ENCODE measurements at places on chromosomes 16 and 17.

DNA sequence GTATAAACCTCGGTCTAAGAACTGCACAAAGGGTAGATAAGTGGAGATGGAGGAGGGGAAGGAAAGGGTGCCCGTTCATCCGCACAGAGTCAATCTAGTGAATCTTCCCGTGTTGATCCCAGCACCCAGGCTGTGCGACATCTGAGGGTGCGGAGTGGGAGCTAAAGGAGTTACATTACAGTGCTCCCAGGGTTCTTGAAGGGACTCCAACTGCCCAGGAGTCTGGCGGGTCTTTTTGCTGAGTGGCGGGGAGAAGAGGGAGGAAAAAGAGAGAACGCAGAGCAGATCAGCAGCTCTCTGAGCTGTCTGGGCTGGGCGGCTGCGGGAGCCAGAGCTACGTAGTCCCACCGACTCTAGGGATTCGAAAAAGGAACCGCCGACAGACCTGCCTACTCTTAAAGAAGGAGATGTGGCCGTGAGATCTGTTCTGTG, 1.6 kb upstream of the CA10 start:
- DNase-seq: no peak

DNA sequence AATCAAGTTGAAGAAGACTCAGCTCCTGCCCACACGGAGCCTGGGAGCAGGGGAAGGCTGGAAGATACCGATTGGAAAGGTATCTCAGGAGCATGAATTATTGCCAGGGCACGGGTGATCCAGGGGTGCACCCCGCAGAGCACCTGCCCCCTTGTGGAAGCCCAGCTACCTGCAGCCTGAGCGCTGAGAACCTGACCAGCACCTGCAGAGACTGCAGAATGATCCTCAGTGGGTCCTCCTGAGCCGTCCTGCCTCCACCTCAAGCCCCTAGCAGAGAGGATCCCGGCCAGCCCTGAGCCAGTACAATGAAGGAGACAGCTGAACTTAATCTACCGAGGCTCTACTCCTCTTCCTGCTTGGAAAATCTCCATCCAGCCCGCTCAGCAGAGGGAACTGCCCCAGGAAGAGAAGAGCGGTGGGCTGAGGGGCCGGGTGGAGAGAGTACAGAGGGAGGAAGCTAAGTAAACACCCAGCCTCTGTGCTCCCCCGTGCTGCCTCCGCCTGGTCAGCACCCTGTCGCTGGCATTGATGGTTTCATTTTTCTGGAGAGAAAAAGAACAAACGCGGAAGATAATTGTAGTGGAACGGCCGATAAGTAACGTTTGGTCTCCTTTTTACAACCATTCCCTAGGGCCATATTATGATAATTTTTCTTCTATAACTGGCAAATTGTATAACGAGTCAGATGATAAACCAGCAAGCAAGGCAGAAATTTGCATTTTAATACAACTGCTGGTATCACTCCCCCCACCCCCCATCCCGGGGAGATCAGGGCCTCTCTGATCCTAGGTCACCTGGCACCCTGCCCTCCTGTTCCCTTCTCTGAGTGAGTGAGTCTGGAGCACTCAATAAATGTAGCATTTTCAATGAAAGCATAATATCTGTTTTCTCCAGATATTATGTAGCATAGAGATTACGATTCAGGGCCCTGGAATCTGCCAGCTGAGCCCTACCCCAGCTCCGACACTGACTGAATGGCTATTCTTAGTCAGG, 204.5 kb upstream of the RPL38 start:
- DNase-seq: peak; percentile 59

DNA sequence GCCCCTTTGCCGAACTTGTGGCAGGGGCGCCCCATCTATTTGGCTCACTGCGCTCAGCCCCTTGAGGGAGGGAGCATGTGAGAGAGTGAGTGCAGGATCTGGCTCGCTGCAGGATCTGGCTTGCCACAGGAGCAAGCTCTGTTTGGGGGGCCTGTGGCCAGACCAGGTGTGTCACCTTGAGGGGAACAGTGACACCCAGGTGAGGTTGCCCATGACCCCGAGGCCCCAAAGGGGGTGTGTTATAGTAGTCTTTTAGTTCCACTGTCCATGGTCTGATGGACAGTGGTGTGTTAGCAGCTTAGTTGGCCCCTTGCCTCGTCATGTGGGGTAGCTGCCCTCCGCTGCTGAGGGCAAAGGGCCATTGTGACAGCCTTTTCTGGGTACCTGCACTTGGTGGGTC, 41.6 kb downstream of the CCDC42 start:
- no peak for DNase-seq

GRCh38 chr17:68778726-68779125, 176.5 kb downstream of the ABCA8 start:
- DNase-seq: no peak

GRCh38 chr16:16988963-16989362, 481.8 kb downstream of the XYLT1 start:
- DNase-seq: no peak

DNA sequence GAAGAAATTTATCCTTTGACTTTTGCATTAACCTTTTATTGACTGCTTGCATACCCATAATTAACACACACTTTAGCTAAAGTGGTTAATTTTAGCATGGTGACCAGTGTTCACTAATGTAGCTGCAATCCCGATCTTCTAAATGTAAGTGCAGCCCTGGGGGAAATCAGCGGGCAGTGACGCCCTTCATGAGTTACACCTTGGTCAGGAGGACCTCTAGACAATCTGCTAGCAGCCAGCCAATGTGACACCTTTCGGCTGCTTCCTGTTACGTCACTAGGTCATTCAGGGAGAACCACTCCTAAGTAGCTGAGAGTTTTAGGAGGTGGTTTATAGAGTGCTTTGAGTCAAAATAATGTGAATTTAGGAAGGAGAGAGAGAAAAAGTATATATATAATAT, 180.5 kb downstream of the IRX3 start:
- no peak for DNase-seq

DNA sequence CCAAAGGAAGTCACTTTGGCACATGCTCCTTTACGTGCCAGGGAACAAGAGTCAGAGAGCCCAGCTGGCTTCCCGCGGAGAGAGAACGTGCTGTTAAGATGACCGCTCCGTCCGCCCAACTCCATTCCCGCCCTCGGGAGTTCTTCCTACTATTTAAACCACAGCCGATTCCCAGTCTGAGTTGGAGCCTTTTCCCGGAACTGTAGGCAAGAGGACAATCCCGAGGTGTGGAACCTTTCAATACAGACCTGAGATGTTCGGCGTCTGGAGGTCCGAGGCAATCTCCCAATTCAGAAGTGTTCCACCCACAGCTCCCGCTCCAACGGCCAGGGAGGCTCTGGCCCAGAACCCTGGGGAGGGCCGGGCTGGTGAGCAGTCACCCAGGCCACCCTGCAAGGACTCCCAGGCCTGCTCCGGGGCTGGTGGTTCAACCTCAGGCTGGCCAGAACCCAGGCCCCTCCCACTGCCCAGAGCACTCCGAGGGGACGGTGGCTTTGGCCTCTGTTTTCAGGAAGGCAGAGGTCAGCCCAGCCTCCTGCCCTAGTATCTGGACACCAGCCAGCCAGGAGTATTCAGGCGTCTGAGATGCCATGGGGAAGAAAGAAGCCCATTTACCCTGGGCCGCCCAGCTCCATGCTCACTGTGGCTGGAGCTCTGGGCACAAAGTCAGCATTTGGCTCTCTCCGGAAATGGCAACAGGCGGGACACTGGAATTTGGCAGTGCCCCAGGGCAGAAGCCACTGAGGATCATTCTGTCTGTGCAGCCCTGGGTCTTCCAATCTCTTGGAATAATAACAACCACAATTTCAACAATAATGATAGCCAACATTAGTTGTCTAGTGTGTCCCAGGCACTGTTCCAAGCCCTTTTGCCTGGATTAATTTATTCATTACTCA, 21.4 kb downstream of the EMP2 start:
- no peak for DNase-seq

GRCh38 chr17:15490634-15491261, 23.3 kb upstream of the CDRT4 start:
- DNase-seq: no peak

GRCh38 chr17:55632236-55632635, 90.4 kb downstream of the TMEM100 start:
- no peak for DNase-seq

- DNase-seq: no peak
Measured at GRCh38 chr16:81410643-81411293, 33.8 kb upstream of the CMIP start.

DNA sequence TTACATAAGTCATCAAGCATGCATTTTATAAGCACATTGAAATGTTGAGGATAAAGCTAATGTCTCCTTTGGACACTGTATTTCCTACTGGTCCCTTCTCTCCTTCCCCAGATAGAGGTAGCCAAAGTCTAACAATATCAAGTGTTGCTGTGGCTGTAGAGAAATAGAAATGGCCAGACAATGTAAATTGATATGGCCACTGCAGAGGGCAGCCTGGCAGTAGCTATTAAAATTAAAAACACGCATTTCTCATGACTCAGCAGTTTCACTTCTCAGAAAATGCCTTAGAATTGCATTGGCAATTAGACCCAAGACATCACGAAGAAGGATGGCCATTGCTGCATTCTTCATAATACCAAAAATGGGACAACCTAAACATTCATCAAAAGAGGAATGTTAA, 46.8 kb upstream of the MRTFB start:
- no peak for DNase-seq

- no peak for DNase-seq
Measured at GRCh38 chr16:68022278-68022727, 729 bp downstream of the DDX28 start.

GRCh38 chr17:79657036-79657435, 46.2 kb upstream of the RBFOX3 start:
- no peak for DNase-seq

DNA sequence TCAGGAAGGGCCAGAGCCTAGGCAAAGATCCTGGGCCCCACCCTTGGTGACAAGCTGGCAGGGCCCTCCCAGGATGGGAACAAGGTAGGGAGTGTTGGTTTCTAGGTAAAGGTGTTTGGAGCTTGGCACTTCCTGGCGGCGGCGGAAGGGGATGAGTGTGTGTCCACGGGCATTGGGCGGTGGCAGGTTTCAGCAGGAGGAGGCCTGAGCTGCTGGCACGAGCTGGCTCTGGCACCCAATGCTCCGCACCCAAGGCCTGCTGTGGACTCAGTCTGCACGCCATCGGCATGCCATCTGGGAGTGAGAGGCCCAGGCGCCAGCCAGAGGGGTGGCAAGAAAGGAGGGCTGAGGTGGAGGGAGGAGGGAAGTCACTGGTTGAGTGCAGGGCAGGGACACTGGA, 46.9 kb upstream of the TAC4 start:
- no peak for DNase-seq

DNA sequence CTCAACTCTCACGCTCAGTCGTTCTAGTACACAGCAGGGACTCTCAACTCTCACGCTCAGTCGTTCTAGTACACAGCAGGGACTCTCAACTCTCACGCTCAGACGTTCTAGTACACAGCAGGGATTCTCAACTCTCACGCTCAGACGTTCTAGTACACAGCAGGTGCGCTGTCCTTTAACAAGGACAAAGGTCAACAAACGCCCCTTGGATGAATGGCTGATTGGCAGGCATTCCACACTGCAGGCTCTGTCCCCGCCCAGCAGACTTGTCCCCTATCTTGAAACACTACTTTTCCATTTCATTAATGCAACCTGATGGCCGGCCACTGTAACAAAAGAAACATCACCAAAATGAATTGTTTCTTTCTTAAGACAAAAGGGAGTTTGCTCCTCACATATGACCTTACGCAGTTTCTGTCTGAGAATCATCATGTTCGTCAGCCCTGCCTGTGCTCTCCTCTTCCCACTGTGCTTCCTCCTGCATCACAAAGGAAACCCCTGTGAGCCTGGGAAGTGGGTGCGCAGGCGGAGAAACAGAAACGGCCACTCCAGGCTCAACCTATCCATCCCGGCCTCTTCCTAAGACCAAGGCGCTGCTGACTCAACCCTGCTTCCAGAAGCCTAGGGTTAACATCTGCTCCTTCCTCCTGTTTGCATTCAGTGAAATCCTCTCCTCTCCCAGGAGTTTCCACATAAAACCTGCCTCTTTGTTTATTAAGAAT, 59.8 kb downstream of the ANKRD11 start:
- no peak for DNase-seq

GRCh38 chr16:4239020-4239419, 2.9 kb downstream of the SRL start:
- DNase-seq: no peak

DNA sequence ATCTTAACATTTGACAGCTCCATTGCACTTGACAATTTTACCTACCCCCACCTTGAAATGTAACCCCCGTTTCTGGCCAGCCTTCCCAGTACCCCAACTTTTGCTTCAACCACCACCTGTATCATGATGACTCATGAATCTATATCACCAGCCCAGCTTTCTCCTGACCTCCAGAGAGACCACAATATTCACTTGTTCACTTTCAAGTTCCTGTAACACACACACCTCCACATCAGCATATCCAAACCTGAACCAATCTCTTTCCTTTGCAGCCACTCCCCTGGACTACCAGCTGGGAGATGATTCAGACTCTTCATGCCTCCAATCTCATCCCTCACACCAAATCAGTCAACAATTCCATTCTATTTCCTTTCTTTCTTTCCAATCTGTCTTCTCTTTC, 8.0 kb downstream of the SMG6 start:
- DNase-seq: no peak

- DNase-seq: no peak
Measured at GRCh38 chr17:3808701-3809100, 7.7 kb upstream of the ITGAE start.

DNA sequence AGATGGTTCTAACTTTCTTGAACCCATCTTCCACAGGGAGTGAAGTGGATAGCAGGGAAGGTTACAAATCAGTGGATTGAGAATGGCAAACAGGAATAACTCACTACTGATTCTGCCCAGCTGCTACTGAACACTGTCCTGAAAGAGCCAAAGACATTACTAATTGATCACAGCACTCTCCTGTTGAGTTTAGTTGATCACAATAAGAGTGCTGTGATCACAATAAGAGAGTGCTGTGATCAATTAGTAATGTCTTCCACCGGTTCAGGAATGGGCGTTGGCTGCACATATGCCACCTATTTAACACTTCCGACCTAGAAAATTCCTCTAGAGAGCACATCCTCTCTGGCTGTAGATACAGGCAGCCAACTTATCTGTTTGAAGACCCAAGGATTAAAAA, 11.4 kb downstream of the CFAP97D1 start:
- DNase-seq: no peak

- DNase-seq: no peak
Measured at GRCh38 chr17:27993723-27994310, 48.7 kb upstream of the NLK start.

- no peak for DNase-seq
Measured at GRCh38 chr16:25311950-25312349, 54.3 kb upstream of the ZKSCAN2 start.

- no peak for DNase-seq
Measured at GRCh38 chr17:1058423-1059130, 61.6 kb downstream of the TIMM22 start.

DNA sequence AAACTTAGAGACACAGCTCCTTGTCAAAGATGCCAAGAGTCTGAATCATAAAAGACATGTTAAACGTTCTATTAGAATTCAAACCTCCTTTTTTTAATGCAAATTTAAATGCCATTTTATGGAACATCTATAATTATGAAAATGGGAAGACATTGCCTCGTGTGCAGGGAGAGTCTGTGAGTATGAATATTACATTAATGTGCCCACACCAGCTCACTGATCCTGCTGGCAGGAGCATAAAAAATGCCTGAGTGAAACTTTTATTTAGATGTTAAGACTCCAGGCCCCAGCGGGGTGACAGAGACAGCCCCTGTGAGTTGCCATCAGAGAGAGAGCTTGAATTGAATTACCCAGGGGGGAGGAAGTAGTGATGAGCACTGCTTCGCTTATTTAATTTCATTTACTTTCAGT, 84.8 kb downstream of the SNX11 start:
- no peak for DNase-seq

GRCh38 chr17:27207073-27207513, 86.8 kb upstream of the WSB1 start:
- DNase-seq: no peak

All from GM18507 (cell line).